ENCODE measurements at places on chromosomes 2 and 18. TPM values are rescaled to one million over a fixed set of nuclear protein-coding genes. Genes with fewer than 3 reads are reported as not detected.

The CCDC74A gene
- 0.51 TPM for total RNA-seq

The SATB2 gene
- 2.4 TPM for total RNA-seq

GRCh38 chr2:96864343-96865091, 5.4 kb downstream of the SEMA4C start:
- H3K36me3 ChIP-seq, result peaks cover 73% of the 10 kb centered on the region
- H3K4me1 ChIP-seq, result peaks cover 12% of the 10 kb centered on the region
- H3K27ac ChIP-seq, result no peak overlapping the region
- H3K4me3 ChIP-seq, result no peak overlapping the region
- H3K27me3 ChIP-seq, result no peaks in the 10 kb centered on the region

- H3K36me3 ChIP-seq, result no peaks in the 10 kb centered on the region
- no peaks in the 10 kb centered on the region for H3K4me1 ChIP-seq
- no peaks in the 10 kb centered on the region for H3K27me3 ChIP-seq
- DNase-seq, result no peak
- no peak overlapping the region for H3K4me3 ChIP-seq
- no peak overlapping the region for H3K27ac ChIP-seq
These were observed 30.9 kb downstream of the XDH start for GRCh38 chr2:31383471-31384153.

- DNase-seq, result no peak
- no peak overlapping the region for H3K4me3 ChIP-seq
- no peaks in the 10 kb centered on the region for H3K4me1 ChIP-seq
- H3K36me3 ChIP-seq, result no peaks in the 10 kb centered on the region
These were observed 169.8 kb upstream of the NCK2 start for GRCh38 chr2:105574796-105575344.

DNA sequence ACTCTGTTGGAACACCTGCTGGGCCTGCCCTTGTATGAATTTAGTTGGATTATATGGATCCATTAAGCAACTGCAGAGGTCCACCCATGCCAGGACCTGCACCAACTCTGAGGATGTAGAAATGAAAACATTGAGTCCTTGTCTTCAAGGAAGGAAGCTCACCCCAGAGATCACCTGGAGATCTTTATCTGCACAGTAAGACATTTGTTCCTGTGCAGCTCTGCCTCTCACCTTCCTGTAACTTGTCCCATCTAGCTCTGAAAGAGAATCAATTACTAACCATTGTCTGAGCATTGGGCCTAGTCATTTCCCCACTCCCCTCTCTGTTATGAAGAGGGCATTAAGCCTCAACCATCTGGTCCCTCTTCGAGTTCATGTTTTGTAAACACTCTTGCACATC, 105.2 kb upstream of the YWHAQ start:
- no peaks in the 10 kb centered on the region for H3K36me3 ChIP-seq
- no peaks in the 10 kb centered on the region for H3K27me3 ChIP-seq
- no peak overlapping the region for H3K4me3 ChIP-seq
- peaks cover 27% of the 10 kb centered on the region for H3K4me1 ChIP-seq
- DNase-seq, result no peak

DNA sequence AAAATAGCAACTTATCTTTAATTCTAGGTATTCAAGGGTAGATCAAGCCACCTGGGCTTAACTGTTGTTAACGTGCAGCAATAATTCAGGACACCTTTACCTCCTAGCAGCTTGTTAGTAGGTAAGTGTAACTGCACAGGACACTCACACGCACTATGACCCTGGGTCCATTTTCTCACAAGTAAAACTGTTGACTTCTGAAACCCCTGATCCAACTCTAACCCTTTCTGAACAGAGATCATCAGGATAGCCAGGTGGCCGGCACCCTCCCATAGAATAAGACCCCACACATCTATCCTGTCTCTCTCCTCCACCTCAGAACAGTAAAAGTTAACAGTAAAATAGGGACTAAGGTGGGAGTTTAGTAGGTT, 610 bp downstream of the SPC25 start:
- H3K4me1 ChIP-seq, result no peaks in the 10 kb centered on the region
- H3K27ac ChIP-seq, result no peak overlapping the region
- no peak for DNase-seq

Measured in psoas muscle (tissue), 8 donors.